GM23338 (cell line): ENCODE measurements at places on chromosomes 4 and X.
A peak's percentile ranks its signal among the peaks of the same experiment; 100 is the strongest.

GRCh38 chr4:87657525-87657924 is 7.4 kb downstream of the DMP1 start:
- DNase-seq: no peak

- DNase-seq: no peak
These were observed 38.9 kb downstream of the TLR10 start for GRCh38 chr4:38743866-38744265.

DNA sequence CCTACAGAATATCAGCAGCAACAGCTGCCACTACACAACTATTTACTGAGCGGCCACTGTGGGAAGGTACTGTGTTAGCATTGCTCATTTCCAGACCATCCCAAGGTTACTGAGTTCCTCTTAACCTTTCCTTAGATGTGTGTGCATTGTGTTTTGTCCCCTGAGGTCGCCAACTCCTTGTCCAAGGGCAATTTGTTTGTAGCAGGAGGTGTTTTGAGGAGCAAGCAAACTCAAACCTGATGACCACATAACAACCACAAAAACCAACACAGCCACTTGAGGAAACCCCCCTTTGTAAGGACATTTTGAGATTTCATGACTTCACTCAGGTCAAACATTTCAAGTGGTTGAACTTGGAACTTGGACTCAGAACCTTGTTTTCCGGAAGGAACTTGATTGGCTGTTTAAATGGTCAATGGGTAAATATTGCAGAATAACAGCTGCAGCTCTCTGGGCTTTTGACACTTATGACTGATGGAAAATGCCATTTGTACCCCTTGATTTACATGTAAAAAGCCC is 122.3 kb downstream of the MID1IP1 start:
- DNase-seq: no peak

- no peak for DNase-seq
These were observed 177.2 kb downstream of the GABRG1 start for GRCh38 chr4:45946699-45947098.

DNA sequence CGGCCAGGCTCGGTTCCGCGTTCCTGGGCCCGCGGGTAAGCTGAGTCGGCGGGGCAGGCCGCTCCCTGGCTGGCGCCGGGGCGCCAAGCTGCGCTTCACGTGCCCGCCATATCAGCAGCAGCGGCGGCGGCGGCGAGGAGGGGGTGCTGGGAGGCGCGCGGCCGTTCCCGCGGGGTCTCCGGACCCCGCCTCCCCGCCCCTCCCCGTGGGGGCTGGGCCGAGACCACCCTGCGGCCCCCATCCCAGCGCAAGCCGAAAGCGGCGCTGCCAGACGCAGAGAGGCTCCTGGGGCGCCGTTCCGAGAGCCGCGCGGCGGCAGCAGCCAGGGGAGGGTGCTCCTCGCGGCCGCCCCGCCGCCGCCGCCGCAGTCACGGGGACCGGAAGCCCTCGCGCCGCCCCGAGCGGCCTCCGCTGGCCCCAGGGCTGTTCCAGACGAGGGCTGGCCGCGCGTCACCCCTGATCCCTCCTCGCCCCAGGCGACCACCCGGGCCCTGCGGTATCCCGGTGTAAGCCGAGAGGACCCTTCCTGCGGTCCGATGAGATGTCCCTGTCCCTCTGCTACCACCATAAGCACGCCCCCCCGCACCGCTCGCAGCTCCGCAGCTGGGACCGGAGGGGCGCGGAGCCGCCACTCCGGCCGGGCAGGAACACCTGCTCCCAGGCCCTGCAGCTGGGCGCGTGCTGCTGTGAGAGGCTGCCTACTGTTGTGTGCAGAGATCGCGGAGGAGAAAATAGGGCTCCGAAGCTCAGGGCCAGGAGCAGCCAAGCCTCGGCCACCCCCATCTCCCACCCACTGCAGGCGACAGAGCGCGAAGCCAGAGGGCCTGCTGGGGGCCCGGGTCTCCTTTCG is 7.5 kb upstream of the BCOR start:
- no peak for DNase-seq

DNA sequence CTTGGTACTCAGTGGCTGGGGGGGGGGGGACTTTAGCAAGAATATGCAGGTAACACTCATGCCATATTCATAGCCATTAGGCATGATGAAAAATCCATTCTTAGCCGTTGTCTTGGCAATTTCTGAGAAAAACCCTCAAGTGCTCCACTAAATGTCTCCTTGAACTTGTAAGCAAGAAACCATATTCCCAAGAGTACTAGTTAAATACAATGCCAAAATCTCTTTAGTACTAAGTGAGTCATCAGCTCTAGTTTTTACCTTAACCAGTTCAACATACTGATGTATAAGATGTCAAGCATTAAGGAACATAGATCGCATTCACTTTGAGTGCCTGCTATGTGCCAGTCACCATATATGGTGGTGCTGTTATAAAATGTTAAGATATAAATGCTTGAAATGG is 27.5 kb downstream of the UBE2D3 start:
- no peak for DNase-seq

- no peak for DNase-seq
These were observed 223.4 kb downstream of the FAM47B start for GRCh38 chrX:35166023-35166422.

DNA sequence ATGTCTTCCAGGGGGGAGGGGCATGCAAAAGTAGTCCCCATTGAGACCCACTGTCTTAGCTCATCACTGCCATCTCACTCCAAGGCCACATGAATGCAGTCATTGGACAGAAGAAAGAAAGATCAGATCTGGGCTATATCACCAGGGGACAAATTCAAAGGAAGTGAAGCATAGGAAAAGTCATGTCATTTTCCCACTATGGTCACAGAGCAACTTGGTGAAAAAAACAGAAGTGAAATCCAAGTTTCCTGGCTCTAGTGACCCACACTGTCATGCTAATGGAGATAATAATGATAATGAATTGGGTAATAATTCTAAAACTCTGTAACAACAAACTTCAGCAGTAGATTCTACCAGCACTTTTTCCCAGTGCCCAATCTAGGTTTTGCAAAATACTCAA is 9.9 kb downstream of the LHFPL1 start:
- DNase-seq: no peak

DNA sequence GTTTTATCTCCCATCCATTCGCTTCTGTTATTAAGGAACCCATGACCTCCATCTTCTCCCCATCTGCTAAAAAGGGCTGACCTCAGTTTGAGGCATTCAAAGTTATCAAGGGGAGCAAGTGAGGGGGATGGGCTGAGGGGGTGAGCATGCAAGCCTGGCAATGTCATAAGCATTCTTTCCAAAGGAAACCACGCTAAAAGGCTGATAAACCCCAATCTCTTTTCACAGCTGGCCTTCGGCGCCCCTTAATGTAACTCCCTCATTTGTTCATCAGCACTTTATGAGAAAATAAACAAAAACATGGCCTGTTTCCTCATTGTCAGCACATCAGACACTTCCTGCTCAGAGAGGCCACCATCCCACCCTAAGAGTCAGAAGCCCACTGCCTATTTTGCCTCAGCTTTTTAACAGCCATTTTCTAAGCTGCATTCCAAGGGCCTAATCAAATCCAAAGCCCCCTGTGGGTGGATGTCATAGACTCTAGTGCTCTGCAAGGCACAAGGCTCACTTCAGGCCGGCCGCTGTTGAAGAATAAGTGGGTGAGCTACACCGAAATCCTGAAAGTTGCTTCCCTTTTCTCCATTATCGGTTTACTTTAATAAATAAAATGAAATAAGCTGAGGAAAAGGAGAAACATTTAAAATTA is 92.0 kb upstream of the SRD5A3 start:
- peak; percentile 43 for DNase-seq

GRCh38 chrX:65195621-65196020 is 219.4 kb upstream of the ZC4H2 start:
- DNase-seq: no peak

DNA sequence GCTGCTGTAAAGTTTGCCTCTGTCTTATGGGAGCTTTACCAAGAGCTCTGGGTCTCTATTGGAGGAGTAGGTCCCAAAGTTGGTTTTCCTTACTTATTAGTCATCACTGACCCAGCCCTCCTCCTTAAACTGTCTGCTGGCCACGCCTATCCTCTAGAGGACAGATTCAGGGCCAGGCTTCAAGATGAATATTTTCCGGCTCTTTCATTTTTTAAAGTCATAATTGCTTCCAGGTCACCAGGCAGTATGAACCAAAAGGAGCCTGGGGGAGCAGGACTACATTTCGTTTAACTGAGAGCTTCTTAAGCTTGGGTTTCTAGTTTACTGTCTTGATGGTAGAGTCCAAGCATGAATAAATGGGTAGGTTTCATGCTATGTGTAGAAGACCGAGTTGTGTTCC is 13.7 kb downstream of the BCORL1 start:
- no peak for DNase-seq
